Activated CD4-positive, alpha-beta T cell treated with anti-CD3 and anti-CD28 coated beads, Interleukin-2, amount 10 ng/mL, durations not matched to agents 7 days and 5 days (primary cell): ENCODE measurements at places on chromosomes 5 and 9.
A peak's percentile ranks its signal among the peaks of the same experiment; 100 is the strongest.

DNA sequence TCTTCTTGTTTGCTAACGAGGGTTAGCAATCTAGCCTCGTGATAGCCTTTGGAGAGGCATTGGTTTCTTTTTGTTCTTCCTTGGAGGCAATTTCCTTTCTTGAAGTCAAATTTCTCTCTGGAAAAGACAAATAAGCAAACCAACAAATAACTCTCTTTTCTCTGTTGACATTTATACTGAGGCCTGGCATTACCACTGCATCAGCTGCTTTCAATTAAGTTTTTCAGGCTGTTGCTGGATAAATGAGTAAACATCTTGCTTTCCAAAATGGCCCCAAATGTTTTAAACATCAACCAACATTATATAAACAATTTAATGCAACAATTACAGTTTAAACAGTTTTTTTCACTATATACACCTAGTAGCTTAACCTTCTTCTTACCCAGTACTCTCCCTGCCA lies 264.4 kb downstream of the HTR1A start:
- no peak for DNase-seq

DNA sequence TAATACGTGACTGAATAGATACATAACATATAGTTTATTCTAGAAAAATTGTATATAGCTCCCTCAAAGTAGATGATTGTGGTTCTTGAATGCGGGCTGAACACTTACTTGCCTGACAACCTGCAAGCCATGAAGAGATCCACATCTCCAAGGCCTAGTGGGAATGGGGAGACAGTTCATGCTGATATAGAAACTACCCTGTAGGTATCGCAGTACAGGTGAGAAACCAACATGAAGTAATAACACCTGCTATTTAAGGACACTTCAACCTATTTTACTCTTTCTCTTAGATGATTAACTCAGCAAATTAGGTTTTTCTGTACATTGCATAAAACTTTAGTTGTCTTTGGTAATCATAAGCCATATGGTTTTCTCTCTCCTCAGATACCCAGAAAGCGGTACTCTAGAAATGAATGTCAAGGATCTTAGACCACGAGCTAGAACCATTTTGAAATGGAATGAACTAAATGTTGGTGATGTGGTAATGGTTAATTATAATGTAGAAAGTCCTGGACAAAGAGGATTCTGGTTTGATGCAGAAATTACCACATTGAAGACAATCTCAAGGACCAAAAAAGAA lies 47.3 kb downstream of the UHRF2 start:
- DNase-seq: no peak

- DNase-seq: peak; percentile 50
These were observed 1.2 kb upstream of the GCNT4 start for GRCh38 chr5:75053304-75054133.

DNA sequence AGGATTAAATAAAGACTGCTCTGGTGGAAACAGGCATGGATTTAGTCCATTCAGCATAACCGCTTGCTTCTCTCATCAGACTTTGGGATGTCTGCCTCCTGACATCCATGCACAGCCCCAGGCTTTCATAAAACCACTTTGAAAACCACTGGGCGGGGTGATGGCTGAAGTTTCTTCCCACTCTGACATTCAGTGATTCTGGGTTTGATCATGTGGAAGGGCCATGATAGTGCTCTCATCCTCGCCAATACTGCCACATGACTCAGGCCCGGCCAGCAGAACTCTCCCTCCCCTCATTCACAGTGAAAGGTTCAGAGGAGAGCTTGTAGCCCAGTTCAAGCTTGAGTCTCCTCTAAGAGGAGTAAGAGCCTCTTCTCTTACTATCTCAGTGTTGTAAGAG lies 29.6 kb upstream of the GLRA1 start:
- no peak for DNase-seq

- DNase-seq: no peak
These were observed 6.2 kb downstream of the KCNV2 start for GRCh38 chr9:2723376-2724065.

- no peak for DNase-seq
These were observed 1049.4 kb upstream of the NUDT12 start for GRCh38 chr5:104612005-104612404.

- no peak for DNase-seq
These were observed 1.2 kb downstream of the ABCA2 start for GRCh38 chr9:137026828-137027227.

GRCh38 chr5:135535820-135536801 lies at the start of gene NEUROG1:
TSS of gene NEUROG1 (minus strand) at chr5:135535964. CDS start at chr5:135535690, 274 bp downstream.
- DNase-seq: no peak

GRCh38 chr9:18857769-18858168 lies 175.2 kb downstream of the SAXO1 start:
- no peak for DNase-seq

- no peak for DNase-seq
These were observed 69.7 kb upstream of the TNPO1 start for GRCh38 chr5:72746736-72747135.

GRCh38 chr9:27539479-27540441 lies 10.1 kb upstream of the MOB3B start:
- DNase-seq: no peak

DNA sequence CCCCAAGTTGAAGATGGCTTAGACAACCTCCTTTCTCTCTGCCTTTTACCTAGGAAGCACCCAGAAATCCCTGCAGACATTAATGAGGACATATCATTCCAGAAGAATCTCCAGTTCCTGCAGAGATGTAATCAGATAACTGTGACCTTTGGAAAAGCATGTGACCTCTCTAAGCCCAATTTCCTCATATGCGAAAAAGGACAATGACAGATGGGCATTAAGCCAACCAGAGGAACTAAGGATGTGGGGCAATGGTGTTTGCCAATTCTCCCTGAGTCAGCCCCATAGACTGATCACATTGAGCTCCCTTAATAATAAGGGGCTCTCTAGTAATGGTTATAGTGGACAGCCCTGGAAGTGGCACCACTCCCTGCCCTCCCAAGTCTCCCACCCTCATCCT lies 10.1 kb upstream of the FOXI1 start:
- no peak for DNase-seq

DNA sequence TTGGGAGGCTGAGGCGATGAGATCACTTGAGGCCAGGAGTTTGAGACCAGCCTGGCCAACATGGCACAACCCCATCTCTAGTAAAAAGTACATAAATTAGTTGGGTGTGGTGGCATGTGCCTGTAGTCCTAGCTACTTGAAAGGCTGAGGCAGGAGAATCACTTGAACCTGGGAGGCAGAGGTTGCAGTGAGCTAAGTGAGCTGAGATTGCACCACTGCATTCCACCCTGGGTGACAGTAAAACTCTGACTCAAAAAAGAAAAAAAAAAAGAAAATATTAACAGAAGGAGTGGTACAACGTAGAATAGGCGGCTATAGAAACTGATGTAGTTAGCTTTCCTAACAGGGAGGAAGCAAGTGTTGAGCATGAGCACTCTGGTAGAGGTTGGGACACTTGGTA lies 59.9 kb downstream of the PBX3 start:
- no peak for DNase-seq

DNA sequence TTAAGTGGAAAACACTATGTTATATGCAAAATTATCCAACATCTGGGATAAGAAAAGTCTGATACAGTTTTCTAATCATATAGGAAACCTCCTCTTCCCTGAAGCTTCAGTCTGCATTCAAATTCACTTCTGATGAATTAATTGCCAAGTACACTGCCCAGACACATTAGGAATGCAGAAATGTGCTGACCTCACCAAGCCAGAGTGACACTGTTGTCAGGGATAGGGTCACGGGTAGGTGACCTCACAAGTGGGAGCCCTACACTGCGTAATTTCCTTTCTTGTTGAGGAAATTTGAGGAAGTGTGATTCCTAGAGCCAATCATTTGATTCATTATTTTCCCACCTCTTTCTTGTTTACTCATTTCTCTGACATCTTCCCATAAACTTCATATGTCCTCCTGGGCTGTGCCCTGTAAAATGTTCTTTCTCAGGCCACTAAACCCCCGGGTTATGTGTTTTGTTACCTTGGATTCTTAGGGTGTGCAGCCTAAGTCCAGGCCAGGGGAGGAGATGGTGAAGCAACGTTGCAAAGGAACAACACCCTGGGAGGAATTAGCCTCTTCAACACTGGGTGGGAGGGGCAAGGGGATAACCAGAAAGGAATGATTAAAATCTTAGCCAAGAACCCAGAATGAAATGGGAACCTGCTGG lies 411.9 kb downstream of the MTRR start:
- DNase-seq: no peak

- no peak for DNase-seq
These were observed 44.3 kb upstream of the UGCG start for GRCh38 chr9:111852291-111852690.
